ENCODE measurements at places on chromosomes 3 and 15.
A peak's percentile ranks its signal among the peaks of the same experiment; 100 is the strongest.

- DNase-seq, result peak; percentile 11
These were observed 110.9 kb downstream of the SEC22A start for GRCh38 chr3:123312331-123313265.

- no peak for DNase-seq
These were observed 486.8 kb upstream of the GOLIM4 start for GRCh38 chr3:168582503-168582902.

GRCh38 chr15:93221759-93222158 is 132.7 kb upstream of the RGMA start:
- DNase-seq, result no peak

GRCh38 chr3:14122301-14122700 is 2.4 kb downstream of the CHCHD4 start:
- DNase-seq, result no peak

DNA sequence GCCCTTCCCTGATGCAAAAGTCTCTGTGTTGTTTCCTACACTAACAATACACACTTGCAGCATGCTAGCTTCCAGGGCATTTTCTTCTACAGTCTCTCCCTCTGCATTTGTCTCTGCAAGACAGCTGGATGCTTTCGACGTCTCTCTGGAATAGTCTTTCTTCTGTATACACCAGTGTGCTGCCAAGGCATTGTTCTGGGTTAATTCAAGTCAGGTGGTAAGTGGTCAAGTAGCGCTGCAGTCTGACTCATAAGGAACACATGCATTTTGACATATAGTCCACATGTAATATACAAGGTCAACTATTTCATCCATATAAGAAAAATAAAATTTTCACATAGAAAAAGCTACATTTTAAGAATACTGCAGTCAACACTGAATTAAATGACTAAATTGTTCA is 92.7 kb downstream of the MYLK start:
- peak; percentile 88 for DNase-seq

- no peak for DNase-seq
These were observed 175.0 kb downstream of the FMN1 start for GRCh38 chr15:33019354-33019981.

GRCh38 chr3:169813757-169814517 is 1.2 kb upstream of the LRRC34 start:
- no peak for DNase-seq

GRCh38 chr3:67227030-67227429 is 228.9 kb downstream of the KBTBD8 start:
- no peak for DNase-seq

DNA sequence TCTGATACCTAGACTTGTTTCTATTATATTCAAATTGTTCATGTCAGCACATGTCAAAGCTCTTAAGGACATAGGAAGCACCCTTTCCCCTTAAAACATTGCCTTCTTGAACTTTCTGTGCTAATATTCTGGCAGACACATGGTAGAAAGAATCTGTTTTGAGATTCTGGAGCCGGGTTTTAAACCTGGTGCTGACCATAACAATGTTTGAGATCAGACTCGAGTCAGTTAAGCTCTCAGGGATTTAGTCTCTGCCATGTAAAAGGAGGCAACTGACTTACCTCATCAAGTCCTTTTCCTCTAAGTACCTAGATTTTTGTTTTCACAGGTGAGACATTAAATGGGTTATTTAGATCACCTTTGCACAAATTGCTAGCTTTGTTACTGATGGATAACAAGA is 38.9 kb downstream of the RBMS3 start:
- no peak for DNase-seq

DNA sequence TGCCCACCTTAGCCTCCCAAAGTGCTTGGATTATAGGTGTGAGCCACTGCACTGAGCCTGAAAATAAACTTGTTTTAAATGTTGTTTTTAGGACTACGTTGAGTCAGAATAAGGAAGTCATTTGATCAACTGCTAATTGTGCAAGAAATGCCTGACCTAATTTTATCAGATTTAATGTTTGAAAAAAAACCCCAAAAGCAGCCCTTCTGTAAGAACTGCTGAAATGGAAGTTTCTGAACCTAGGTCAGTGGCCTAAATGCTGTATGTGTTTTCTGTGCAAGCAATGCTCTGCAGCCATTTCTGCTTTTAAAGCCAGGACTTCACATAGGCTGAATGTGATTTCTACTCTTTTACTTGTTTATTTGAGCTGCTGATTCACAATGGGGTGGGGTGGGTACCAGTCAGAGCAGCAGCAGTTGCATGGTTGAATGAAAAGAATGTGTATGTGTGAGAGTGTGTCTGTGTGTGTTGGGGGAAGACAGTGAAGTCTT is 6.6 kb downstream of the GPX1 start:
- DNase-seq, result peak; percentile 88

DNA sequence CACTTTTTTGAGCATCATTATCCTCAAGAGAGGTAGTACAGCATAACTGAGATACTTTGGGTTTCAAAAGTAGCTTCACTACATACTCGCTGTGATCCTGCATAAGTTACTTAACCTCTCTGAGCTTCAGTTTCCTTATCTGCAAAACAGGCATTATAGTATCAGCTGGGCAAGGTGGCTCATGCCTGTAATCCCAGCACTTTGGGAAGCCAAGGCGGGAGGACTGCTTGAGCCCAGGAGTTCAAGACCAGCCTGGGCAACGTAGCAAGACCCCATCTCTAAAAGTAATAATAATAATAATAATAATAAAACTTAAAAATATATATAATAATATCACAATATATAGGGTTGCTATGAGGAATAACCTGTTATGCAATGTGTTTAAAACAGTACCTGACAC is 10.9 kb downstream of the CIAO2A start:
- DNase-seq, result no peak

DNA sequence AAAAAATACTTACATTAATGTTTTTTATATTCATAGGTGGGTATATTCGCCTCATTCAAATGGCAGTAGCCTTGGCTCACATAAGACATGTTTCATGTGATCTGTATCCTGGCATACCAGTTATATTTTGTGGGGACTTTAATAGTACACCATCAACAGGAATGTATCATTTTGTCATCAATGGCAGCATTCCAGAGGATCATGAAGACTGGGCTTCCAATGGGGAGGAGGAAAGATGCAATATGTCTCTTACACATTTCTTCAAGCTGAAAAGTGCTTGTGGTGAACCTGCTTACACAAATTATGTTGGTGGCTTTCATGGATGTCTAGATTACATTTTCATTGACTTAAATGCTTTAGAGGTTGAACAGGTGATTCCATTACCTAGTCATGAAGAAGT is 3.5 kb downstream of the PDE12 start:
- DNase-seq, result peak; percentile 71

DNA sequence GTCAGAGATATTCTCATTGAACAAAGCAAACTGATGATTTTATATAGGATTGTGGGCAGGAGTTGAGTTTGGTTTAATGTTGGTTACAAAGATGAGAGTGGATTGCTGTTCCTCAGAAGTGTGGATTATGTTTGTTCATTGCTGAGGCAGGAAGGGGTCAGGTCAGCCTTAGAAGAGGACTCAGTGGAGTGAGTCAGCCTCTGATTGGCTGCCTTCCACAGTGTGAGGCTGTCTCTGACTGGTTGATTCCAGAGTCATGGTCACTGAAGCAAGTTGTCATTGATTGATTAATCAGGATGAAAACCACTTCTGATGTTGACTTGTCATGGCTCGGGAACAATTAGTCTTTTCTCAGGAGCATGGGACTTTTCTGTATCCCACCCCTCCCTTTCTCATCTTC is 36.2 kb downstream of the KBTBD12 start:
- DNase-seq, result peak; percentile 43

DNA sequence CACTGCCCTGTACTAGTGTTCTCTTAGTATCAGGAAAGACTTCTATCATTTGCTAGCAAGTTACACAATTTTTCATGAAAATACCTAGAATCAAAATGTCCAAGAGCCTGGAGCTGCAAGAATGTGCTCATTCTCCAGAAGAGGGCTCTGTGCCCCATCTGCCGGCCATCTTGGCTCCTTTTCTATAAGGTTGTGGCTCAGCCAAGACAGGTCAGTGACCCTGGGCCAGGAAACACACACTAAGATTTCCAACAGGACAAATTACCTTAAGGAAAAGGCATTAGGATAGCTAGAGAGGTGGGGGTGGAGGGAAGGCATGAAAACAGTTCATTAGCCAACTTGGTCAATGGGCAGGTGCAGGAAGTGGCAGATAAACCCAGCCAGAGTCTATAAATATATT is 20.7 kb downstream of the TIMP4 start:
- peak; percentile 26 for DNase-seq

GRCh38 chr3:194837457-194838127 is 151.9 kb downstream of the FAM43A start:
- no peak for DNase-seq

GRCh38 chr15:92843814-92844213 is 56.3 kb upstream of the CHD2 start:
- no peak for DNase-seq

DNA sequence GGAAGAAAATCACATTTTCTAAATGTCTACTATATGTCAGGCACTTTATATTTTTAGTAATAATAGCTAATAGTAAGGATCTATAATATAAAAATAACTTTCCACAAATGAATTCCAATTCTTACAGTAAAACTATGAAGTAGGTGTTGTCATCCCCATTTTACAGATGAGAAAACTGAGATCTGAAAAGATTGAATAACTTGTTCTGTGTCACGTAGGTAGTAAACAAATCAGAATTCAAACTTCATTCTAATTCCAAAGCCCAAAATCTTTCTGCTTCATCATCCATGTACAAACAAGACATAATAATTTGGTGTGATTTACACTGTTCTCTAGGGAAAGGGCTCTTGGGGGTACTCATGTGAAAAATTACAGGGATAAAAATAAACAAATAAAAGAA is 130.3 kb downstream of the THRB start:
- no peak for DNase-seq

Measured in AG10803 (cell line).